ENCODE measurements at places on chromosomes 12 and 14. TPM values are rescaled to one million over a fixed set of nuclear protein-coding genes. Genes with fewer than 3 reads are reported as not detected.

DEGS2 gene
- 1.6 TPM for total RNA-seq

GRIP1 gene
- total RNA-seq: not detected

KCNH3 gene
- total RNA-seq: not detected

CLEC6A gene
- total RNA-seq: not detected

TMPRSS12 gene
- total RNA-seq: not detected

MYL6B gene
- total RNA-seq: 53.6 TPM

CPNE6 gene
- total RNA-seq: not detected

DTD2 gene
- 120 TPM for total RNA-seq

CLEC1B gene
- not detected for total RNA-seq

- H3K27me3 ChIP-seq: no peaks in the 10 kb centered on the region
- no peak for DNase-seq
- H3K27ac ChIP-seq: peak overlapping the region; percentile 57
- no peaks in the 10 kb centered on the region for H3K36me3 ChIP-seq
- H3K4me3 ChIP-seq: peak overlapping the region; percentile 6
- no peaks in the 10 kb centered on the region for H3K4me1 ChIP-seq
Measured at GRCh38 chr12:124289634-124290600, 5.0 kb upstream of the RFLNA start.

DNA sequence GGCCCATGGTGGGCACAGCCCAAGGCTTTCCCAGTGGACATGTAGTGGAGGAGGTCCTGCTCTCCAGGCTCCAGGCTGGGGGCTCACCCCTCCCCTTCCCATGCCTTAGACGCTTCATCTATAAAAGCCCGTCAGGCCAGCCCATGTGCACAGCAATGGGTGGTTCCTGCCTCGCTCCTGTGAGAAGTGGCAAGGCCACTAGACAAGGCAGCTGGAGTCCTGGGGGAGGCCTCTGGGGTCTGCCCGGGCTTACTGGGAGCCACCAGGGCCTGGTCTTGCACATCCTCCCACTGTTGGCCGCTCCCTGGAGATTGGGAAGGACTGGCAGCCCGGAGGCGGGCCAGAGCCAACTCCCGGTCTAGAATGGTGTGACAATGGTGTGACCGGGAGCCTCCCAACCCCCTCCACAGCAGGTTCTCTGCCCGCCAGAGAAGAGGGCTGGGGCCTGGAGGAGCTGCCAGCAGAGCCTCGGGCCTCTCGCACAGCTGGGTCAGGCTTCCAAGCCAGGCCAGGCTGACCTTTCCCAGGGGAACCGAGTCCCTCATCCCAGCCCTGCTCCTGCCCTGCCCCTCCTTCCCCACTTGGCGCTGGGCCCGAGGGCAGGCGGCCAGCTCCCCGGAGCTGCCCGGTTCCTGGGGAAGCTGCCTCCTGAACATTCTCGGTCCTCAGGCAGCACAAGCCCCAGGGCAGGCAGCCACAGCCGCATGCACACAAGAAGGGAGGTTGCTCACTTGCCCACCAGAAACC is 97.9 kb downstream of the RFLNA start:
- H3K4me3 ChIP-seq: no peak overlapping the region
- H3K4me1 ChIP-seq: peaks cover 45% of the 10 kb centered on the region
- no peaks in the 10 kb centered on the region for H3K27me3 ChIP-seq
- H3K27ac ChIP-seq: peak overlapping the region; percentile 94
- DNase-seq: peak; percentile 69

DNA sequence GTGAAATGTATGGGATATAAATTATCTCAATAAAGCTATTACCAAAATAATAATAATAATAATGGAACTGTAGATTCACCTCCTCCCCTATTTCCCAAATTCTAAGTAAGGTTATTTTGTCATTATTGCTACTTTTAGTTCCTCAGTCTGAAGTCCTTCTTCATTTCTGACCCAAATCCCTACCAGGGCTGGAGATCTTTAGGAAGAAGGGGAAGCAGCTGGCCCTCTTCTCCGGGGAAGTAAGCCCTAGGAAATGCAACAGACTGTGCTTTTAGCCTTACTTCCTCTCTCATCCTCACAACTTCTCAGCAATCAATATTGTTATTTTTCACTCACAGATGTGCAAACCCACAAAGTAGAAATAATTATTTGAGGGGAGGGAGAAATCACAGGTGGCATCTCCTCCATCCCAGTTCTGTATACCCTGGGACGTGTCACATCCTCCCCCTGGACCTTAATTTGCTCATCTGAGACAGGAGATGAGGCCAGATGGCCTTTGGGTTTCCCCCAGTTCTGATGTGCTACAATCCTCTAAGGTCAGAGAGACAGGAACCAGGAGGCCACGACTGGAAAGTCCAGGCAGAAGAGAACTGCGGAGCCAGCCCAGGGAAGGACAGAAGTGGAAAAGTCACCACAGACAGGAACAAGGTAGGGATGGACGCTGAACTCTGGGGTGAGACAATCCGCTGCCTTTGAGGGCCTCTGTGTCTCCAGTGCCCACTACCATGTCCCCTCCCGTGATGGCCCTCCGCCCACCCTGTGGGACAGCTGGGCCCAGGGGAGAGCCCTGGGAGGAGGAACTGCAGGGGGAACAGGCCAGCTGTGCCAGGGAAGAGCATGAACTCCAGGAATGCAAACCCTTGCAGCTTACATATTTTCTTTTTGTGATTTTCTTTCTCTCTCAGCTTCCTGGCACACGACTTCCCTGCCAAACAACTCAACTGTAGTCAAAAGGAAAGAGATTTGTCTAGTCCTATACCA is 10.6 kb upstream of the TNFRSF1A start:
- H3K27me3 ChIP-seq: no peaks in the 10 kb centered on the region
- H3K4me3 ChIP-seq: no peak overlapping the region
- H3K36me3 ChIP-seq: no peaks in the 10 kb centered on the region
- peaks cover 6% of the 10 kb centered on the region for H3K4me1 ChIP-seq

- DNase-seq: no peak
- no peaks in the 10 kb centered on the region for H3K4me1 ChIP-seq
- H3K4me3 ChIP-seq: no peak overlapping the region
- H3K27me3 ChIP-seq: no peaks in the 10 kb centered on the region
Measured at GRCh38 chr12:84696908-84697540, 215.6 kb downstream of the SLC6A15 start.

DNA sequence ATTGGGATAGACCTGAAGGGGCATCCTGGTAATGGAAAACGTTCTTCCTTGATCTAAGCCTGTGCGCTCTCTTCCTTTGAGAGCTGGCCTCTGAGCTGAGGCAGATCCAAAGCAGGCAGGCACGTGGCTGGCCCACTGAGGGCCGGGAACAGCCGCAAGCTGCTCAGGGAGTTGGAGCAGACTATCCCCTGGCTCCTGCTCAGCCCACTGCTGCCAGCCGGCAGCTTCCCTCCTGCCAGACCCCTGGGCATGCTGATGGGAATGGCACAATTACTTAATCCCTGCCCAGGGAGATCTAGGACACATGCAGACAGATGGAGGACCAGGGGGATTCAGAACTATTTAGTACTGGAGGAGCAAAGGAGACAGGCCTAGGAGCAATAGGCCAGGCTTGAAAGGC is 14.4 kb downstream of the NEUROD4 start:
- H3K27me3 ChIP-seq: no peaks in the 10 kb centered on the region
- no peaks in the 10 kb centered on the region for H3K4me1 ChIP-seq
- DNase-seq: no peak
- no peak overlapping the region for H3K4me3 ChIP-seq
- H3K36me3 ChIP-seq: no peaks in the 10 kb centered on the region
- H3K27ac ChIP-seq: no peak overlapping the region

GRCh38 chr14:87264272-87264785 is 728.7 kb downstream of the GALC start:
- no peaks in the 10 kb centered on the region for H3K4me1 ChIP-seq
- H3K36me3 ChIP-seq: no peaks in the 10 kb centered on the region
- no peak overlapping the region for H3K4me3 ChIP-seq
- H3K27ac ChIP-seq: no peak overlapping the region
- DNase-seq: no peak

DNA sequence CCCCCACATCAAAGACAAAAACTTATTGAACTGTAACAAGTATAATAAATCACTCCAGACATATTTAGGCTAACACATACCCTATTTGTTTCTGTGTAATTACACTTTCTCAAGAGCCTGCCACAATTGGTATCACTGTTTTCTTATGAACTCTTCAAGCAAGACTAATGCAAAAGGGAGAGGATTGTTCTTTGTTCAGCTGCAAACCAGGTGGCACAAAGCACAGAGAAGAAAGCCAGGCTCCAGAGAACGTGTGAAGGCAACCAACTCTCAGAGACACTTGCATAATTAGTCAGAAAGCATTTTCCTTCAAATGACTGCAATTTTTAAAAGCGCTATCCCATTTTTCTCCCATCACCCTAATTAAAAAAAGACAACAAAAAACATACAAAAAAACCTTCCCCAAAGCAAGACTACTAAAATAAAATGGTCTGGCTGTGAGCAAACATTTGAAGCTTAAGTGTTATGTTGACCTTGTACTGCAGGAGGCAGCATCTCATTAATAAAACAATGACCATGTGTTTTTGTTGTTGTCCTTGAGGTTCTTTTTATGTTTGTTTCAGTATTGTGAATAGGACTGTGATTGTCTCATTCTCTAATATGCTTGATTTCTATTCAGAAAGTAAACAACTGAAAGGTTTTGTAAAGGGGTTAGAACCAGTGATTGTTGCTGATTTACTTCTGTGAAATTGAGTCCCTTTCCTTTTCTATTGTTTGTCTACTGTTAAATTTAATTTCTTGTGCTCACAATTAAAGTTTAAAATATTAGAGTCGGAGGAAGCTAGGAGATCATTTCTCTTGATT is 452.7 kb upstream of the PDE3A start:
- no peaks in the 10 kb centered on the region for H3K36me3 ChIP-seq
- no peak for DNase-seq
- H3K4me3 ChIP-seq: no peak overlapping the region
- peak overlapping the region; percentile 47 for H3K27ac ChIP-seq

DNA sequence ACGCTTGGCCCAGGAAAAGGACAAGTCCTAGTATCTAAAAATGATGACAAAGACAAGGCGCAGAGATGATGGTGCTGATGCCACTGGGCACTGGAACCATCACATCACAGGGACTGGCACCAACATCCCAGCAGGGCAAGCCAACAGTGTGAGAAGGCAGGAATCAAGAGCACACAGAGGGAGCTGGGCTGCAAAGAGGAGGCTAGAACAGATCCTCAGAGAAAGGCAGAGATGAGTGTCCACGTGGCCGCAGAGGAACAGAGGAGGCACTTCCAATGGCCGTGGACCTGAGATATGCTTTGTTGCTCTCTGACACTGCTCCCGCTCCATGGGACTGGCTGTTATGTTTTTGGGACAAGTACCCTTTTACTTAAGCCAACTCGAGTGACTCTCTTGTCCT is 17.9 kb downstream of the FOXN3 start:
- H3K4me3 ChIP-seq: no peak overlapping the region
- H3K36me3 ChIP-seq: no peaks in the 10 kb centered on the region
- no peak for DNase-seq
- H3K27ac ChIP-seq: no peak overlapping the region
- H3K27me3 ChIP-seq: no peaks in the 10 kb centered on the region
- H3K4me1 ChIP-seq: no peaks in the 10 kb centered on the region

DNA sequence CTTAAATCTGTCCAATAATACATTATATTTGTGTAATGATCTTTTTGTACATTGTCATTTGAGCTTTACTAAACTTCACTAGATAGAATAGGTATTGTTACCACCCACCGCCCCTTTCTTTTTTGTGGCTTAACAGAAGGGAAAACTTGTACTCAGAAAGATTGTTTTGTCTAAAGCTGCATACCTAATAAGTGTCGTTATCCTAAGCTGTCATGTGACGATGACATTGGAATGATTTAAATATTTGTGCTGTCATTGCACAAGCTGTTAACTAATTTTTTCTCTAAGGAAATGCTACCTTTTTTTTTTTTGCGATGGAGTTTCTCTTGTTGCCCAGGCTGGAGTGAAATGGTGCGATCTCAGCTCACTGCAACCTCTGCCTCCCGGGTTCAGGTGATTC is 3.6 kb downstream of the DIP2B start:
- no peaks in the 10 kb centered on the region for H3K36me3 ChIP-seq
- no peaks in the 10 kb centered on the region for H3K27me3 ChIP-seq
- H3K27ac ChIP-seq: no peak overlapping the region

GRCh38 chr12:65891987-65892481 is 67.8 kb downstream of the HMGA2 start:
- H3K27me3 ChIP-seq: peaks cover 3% of the 10 kb centered on the region
- H3K4me3 ChIP-seq: no peak overlapping the region
- no peaks in the 10 kb centered on the region for H3K36me3 ChIP-seq
- peak; percentile 55 for DNase-seq
- H3K4me1 ChIP-seq: peaks cover 2% of the 10 kb centered on the region

GRCh38 chr12:85152311-85152729 is 116.2 kb downstream of the LRRIQ1 start:
- DNase-seq: no peak
- no peaks in the 10 kb centered on the region for H3K27me3 ChIP-seq
- no peaks in the 10 kb centered on the region for H3K36me3 ChIP-seq
- H3K4me3 ChIP-seq: no peak overlapping the region

DNA sequence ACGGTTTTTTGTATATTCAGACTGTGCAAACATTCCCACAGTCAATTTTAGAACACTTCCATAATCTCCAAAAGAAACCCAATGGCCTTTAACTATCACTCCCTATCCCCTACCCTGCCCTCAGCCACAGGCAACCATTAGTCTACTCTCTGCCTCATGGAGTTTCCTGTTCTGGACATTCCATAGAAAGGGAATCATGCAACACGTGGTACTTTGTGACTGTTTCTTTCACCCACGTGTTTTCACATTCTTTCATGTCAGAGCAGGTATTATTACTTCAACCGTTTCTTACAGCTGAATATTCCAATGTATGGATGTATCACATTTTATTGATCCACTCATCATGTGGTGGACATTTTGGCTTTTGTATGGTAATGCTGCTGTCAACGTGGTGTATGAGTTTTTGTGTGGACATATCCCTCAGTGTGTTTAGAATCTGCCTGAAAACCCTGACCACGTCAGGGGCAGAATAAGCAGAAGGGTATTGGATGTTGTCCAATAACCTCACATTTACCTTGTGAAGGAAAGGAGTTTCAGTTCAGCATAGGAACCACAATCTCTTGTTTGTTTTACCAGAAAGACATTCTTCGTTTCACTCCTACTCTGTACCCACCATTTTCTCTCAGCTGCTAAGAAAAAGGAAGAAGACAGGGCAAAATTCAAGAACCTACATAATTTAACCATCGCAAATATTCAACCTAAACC is 107.5 kb upstream of the DYRK2 start:
- no peak overlapping the region for H3K4me3 ChIP-seq
- no peak for DNase-seq
- H3K36me3 ChIP-seq: no peaks in the 10 kb centered on the region
- no peak overlapping the region for H3K27ac ChIP-seq
- H3K27me3 ChIP-seq: no peaks in the 10 kb centered on the region
- H3K4me1 ChIP-seq: no peaks in the 10 kb centered on the region

- H3K27me3 ChIP-seq: no peaks in the 10 kb centered on the region
- H3K27ac ChIP-seq: no peak overlapping the region
- no peaks in the 10 kb centered on the region for H3K4me1 ChIP-seq
- H3K4me3 ChIP-seq: no peak overlapping the region
- DNase-seq: no peak
Measured at GRCh38 chr14:55245657-55246268, 25.5 kb upstream of the FBXO34 start.
